ENCODE measurements at places on chromosomes 4 and X.
A peak's percentile ranks its signal among the peaks of the same experiment; 100 is the strongest.

DNA sequence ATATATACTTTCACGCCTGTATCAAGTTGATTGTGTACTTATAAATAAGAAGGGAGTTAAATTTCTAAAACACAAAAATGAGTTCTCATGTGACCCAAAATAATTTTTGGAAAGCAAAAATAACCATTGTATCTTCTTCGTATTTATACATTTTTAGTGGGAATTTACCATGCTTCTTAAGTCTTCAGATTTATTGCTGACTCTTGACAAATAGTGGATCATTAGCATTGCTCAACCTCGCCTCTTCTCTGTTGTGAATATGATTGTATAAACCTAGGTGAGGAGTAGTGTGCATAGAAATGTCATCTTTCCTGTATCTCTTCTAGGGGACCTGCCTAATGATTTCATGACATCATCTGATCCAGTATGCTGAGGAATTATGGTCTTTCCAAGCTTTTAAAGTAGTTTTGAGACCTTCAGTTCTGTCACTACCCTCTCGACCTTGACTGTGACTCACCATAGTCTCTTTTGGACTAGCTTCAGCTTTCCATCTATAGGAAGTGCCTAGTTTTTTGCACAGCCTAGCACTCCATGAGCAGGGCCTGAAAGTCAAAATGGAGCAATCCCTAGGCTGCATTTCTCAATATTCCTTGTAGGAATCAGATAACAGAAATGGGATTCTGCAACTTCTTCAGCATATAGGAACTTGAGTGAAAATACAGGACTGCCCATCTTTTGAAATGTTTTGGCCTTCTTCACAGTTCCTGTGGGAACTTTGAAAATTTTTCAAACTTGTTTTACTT, 157.6 kb downstream of the ARX start:
- peak; percentile 57 for DNase-seq

GRCh38 chr4:5881340-5881739, 11.5 kb downstream of the CRMP1 start:
- DNase-seq: no peak

DNA sequence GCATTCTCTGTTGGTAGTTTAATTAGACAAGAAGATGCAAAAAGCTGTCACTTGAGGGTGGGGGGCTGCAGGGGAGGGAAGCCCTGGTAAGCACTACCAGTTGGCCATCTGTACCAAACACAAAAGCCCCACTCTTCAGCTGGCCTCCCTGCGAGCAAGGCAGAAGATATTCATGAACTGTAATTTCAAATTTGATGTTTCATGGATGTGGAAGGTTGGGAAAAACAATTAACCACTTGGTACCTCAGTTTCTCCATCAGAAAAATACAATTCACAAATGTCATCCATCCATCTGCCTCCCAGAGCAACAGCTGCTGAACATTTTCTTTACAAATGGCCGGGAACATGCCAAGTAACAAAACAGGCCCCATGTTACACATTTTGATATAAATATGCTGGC, 265.3 kb downstream of the HNRNPD start:
- no peak for DNase-seq

DNA sequence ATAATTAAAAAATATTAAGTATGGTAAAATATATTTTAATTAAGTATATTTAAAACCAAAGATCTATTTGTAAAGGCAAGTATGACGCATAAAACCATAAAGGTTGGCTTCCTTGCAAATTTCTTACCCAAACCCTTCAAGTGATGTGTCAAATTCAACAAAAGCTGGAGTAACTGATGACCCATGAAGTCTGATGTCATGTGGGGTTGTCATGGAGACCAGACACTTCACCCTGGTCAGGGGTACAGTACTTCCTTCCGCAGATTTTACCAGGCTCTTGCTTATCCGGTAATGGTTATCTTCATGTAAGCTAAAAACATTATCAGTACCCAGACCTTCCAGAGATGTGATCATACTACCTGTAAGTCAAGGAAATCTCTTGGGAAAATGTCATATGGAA, 170.1 kb downstream of the WDFY3 start:
- DNase-seq: no peak

GRCh38 chr4:31043382-31044062, 323.4 kb downstream of the PCDH7 start:
- DNase-seq: peak; percentile 14

DNA sequence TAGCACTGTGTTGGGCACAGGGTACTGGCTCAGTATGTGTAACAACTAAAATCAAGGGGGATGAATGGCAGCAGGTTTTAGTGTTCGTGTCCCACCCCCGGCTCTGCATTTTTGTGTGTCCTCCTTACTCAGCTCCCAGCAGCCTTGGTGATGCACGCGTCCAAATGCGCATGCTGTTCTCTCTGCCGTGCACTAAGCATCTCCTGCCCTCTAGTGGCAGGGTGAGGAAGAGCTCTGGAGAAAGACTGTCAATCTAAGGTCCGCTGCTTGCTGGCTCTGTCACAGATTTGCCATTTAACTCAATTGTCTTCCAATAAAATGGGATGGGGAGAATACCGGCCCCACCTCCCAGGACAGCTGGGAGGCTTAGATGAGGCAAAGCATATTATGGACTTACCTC, 61.4 kb downstream of the WFS1 start:
- peak; percentile 6 for DNase-seq

GRCh38 chr4:71604785-71605184, 179.1 kb downstream of the GC start:
- no peak for DNase-seq

DNA sequence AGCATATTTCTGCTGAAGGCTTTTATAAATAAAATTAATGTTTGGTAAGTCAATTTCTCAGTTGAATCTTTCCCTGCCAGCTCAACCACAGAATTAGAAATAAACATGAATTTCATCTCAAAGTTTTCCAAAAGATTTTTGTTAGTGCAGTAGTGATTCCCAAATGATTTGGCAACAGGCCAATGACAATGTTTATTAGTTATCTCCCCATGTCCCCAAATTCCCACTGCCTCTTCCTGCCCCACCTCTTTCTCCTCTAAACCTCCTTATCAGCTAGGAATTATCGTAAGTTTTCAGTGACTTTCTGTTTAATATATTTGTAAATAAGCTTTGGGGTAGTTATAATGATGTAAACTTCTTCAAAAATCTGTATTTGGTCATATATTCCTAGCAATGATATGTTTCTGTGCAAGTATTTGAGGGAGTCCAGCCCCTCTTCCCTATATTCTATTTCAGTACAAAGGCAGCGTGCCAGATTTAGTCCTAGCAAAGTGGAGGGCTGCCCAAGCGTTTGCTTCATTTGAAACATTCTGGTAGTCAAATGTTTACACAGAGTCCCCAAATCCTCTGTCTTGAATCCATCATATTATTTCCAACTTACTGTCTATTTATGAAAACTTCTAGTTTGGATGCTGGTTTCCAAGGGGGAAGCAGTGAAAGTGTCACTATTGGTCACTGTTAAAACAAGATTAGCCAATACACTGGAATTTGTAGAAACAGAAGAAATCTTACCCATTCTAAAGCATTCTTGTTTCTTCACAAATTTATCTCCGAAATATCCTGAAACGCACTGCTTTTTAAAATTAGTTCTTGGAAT, 33.7 kb upstream of the ANKRD50 start:
- peak; percentile 68 for DNase-seq

DNA sequence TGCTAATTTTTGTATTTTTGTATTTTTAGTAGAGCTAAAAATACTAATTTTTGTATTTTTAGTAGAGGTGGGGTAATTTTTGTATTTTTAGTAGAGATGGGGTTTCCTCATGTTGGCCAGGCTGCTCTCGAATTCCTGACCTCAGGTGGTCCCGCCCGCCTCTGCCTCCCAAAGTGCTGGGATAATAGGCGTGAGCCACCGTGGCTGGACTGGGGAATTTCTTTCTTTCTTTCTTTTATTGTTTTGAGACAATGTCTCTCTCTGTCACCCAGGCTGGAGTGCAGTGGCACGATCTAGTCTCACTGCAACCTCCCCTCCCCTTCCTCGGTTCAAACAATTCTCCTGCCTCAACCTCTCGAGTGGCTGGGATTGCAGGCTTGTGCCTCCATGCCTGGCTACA, 83.0 kb downstream of the FAM193A start:
- no peak for DNase-seq

DNA sequence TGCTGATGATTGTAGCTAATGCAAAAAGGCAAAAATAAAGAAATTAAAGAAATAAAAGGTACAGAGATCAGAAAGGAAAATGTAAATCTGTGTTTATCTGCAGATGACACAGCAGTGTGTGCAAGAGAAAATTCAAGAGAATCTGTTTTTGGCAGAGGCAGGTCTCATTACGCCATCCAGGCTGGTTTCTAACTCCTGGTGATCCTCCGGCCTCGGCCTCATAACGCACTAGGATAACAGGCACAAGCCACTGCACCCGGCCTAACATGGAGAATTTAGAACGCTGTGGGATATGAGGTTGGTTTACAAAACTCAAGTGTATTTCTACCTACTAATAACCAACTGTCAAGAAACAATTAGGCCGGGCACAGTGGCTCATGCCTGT, 29.4 kb downstream of the CTBP1 start:
- peak; percentile 30 for DNase-seq

DNA sequence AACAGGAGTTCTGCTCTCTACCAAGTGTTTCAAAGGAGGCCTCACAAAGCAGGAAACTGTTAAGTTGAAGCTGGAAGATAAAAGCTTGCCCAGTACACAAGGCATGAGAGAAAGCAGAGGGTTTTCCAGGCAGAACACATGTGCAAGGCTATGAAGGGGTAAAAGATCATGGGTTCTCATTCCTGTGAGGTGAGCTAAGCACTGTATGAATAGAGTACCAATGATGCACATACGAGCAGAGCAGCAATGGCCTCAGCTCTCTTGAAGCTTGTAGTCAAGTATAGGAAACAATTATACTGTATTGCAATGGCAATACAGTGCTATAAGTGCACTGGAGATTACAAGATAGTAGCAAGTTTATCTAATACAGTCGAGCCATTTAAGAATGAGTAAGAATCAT, 18.0 kb downstream of the TTC29 start:
- DNase-seq: no peak

DNA sequence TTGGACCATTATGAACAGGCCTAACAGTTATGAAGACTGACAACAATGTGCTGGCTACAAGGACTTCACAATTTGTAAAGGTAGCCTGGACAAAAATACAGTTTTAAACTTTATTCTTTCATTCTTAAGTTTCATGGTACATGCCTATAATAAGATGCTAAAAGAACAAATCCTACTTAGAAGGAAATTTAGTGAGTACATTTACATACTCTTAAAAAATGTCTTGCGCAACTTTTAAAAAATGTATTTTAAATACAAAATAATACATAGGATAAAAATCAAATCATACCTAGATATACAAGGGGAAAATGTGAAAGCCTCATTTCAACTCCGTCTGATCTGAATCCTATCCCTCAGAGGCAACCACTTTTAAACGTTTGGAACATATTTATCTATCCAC, 200.7 kb upstream of the SPIN4 start:
- no peak for DNase-seq

DNA sequence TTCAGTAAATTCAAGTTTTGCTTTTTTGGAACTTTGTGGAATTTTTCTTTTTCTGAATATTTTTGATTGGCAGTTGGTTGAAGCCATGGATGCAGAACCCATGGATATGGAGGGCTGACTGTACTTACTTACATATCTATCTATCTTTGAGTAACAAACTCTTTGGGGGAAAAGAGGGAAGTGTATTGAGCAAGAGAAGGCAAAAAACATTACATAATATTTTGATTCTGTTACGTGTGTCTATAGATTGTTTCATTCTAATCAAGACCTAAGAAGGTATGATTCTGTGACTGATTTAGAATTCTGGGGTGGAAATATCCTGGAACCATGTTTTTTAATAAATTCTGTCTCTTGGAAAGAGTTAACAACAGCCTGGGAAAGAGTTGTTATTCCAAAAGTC, 31.5 kb downstream of the GRSF1 start:
- DNase-seq: no peak

DNA sequence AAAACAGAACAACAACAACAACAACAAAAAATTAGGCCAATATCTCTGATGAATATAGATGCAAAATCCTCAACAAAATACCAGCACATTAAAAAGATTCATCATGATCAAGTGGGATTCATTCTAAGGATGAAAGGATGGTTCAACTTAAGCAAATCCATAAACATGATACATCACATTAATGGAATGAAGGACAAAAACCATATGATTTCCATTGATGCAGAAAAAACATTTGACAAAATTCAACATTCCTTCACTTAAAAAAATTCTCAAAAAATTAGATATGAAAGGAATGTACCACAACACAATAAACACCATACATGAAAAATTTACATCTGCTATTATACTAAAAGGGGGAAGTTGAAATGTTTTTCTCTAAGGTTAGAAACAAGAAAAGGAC, 103.3 kb downstream of the IL15 start:
- no peak for DNase-seq

DNA sequence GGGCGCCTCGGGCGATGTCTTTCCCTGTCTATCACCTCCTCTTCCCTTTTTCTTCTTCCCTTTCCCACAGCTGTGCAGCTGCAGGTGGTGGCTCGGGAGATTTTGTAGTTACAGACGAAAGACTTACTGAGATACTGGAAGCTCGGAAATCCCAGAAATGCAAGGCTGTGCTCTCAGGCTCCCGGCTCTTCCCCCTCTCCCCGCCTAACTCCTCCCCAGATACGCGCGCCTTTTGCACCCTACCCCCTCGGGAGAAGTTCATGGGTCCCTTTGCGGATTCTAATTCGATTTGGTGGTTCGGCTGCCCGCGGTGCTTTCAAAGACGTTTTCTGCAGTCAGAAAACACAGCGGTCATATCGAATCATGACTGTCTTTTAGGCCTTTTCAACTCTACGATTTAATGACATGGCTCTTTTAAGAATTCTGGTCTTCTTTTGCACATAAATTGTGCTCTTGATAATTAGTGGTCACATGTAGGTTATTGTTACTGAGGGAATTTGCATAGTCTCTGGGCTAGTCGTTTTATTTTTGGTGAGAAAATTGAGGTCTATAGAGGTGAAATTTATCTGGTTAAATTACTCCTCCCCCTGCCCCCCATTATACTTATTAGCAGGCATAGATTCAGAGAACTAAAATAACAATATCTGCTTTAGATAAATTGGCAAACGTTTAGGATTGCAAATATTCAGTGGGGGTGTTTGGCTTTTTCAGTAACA, 1.6 kb downstream of the SEPTIN11 start:
- peak; percentile 57 for DNase-seq

DNA sequence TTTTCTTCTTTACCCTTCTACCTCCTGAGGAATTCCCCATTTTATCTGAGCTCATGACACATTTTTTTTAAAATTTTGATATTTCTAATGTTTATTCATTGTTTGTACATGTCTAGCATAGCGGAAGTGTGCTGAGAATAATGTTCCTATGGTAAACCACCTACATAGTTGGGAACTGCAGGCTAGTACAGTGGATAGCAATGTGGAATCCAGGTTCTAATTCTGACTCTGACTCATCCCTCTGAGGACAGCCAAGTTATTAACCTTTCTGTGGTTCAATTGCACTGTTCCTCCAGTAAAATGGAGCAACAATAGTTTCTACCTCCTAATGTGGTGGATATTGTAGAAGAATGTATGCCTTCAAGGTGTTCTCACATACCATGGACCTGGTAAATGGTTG, 20.6 kb upstream of the APELA start:
- DNase-seq: no peak

- DNase-seq: no peak
Measured at GRCh38 chr4:156193800-156194199, 240.1 kb upstream of the CTSO start.

GRCh38 chr4:142406917-142407501, 439.1 kb downstream of the INPP4B start:
- DNase-seq: peak; percentile 30

GRCh38 chr4:123858465-123858864, 461.9 kb downstream of the SPRY1 start:
- DNase-seq: no peak

Data from fibroblast of the aortic adventitia (primary cell).